Sigmoid colon (tissue), 7 donors: ENCODE measurements at places on chromosomes 3 and 15. TPM values are rescaled to one million over a fixed set of nuclear protein-coding genes. Genes with fewer than 3 reads are reported as not detected.
A peak's percentile ranks its signal among the peaks of the same experiment; 100 is the strongest.

KNG1 gene
- total RNA-seq, result not detected

SLC28A2 gene
- total RNA-seq, result not detected

SPINK8 gene
- not detected for total RNA-seq

MUC20 gene
- total RNA-seq, result 3.3 TPM

NR2E3 gene
- not detected for total RNA-seq

DNA sequence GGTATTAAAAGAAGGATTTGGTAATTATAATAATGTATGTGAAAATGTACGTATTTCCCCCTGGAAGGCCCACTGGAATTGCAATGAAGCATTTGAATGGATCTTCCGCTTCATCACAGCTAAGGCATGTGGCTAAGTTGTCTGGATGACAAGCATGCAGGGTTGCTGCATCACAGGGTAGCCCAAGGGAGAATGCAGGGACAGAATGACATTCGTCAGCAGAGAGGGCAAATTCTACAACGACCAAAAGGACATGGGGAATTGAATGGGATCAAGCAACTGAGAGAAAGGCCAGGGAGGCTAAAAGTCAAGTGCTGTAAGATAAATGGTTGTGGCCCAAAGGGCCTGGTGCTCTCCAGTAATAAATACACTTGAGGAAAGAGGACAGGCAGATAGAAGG, 95.4 kb downstream of the ISL2 start:
- no peaks in the 10 kb centered on the region for H3K27me3 ChIP-seq
- no peak overlapping the region for H3K4me3 ChIP-seq
- H3K36me3 ChIP-seq, result no peaks in the 10 kb centered on the region
- H3K27ac ChIP-seq, result no peak overlapping the region

GRCh38 chr3:124033360-124034015, 41.6 kb upstream of the ROPN1 start:
- H3K36me3 ChIP-seq, result no peaks in the 10 kb centered on the region
- H3K27me3 ChIP-seq, result peaks cover 18% of the 10 kb centered on the region
- DNase-seq, result peak; percentile 62

DNA sequence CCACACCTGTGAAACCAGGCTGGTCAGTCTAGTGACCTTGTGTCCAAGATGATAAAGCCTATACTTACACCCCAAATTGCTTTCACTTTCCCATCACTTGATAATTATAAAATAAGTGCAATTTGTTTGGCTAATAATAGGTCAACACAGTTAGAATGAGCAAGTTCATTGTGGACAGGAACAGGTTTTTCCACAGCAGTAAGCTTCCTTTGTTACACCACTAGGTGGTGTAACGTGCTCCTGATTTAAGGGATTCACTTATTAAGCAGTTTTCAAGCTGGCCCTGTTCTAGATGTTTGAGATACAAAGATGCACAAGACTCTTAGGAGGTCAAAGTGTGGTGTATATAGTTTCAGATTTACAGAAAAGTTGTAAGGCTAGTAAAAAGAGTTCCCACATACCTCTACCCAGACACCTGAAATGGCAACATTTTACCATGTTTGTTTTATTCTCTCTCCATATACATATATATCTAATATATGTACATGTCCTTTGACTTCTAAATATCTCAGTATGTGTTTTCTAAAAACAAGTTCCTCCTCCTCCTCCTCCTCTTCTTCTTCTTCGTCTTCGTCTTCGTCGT, 6.8 kb upstream of the MFSD1 start:
- no peaks in the 10 kb centered on the region for H3K36me3 ChIP-seq
- no peak overlapping the region for H3K4me3 ChIP-seq
- peaks cover 3% of the 10 kb centered on the region for H3K4me1 ChIP-seq
- H3K27me3 ChIP-seq, result no peaks in the 10 kb centered on the region
- no peak for DNase-seq

GRCh38 chr3:134809427-134810051, 14.5 kb downstream of the EPHB1 start:
- no peak for DNase-seq
- H3K27me3 ChIP-seq, result no peaks in the 10 kb centered on the region
- H3K4me1 ChIP-seq, result no peaks in the 10 kb centered on the region
- H3K27ac ChIP-seq, result no peak overlapping the region
- H3K4me3 ChIP-seq, result no peak overlapping the region
- no peaks in the 10 kb centered on the region for H3K36me3 ChIP-seq

DNA sequence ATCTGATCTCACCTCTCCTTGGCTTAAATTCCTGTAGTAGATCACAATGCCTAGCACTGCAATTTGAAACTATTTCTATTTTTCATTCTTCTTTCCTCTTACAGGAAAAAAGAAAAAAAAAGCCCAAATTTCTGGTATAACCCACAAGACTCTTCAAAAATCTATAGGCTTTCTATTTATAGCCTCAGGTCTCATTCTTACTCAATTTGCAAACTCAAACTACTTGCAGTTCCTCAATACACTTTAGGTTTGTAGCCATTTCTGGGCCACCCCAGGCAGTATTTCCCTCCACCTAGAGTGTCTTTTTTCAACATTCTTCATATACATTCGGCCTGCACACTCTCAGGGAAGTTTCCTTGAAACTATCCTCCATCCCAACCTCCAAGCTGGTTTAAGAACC, 169.0 kb downstream of the TBC1D5 start:
- H3K4me3 ChIP-seq, result no peak overlapping the region
- H3K36me3 ChIP-seq, result no peaks in the 10 kb centered on the region
- H3K27ac ChIP-seq, result no peak overlapping the region
- H3K27me3 ChIP-seq, result no peaks in the 10 kb centered on the region
- H3K4me1 ChIP-seq, result peaks cover 4% of the 10 kb centered on the region
- DNase-seq, result no peak

- no peaks in the 10 kb centered on the region for H3K36me3 ChIP-seq
- no peaks in the 10 kb centered on the region for H3K4me1 ChIP-seq
- H3K27me3 ChIP-seq, result no peaks in the 10 kb centered on the region
- H3K27ac ChIP-seq, result no peak overlapping the region
Observed at GRCh38 chr3:40869013-40869412, 330.3 kb upstream of the CTNNB1 start.

DNA sequence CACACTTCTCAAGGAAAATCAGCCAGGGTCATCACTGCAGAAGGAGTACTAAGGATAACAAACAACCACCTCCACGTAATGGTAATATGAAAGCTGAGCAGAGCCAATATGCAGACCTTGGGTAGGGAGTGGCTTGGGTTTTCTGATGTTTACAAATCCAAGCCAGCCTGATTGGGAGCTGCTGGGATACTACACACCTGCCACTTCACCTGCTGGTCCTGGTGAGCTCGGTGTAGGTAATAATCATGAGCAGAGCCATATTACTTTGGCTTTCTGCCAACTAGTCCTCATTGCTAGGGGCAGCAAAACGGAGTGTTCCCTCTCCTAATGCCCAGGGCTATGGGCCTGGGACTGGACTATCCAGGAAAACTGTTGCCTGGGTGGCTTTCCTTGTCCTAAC, 433.5 kb upstream of the PPP2R3A start:
- H3K4me3 ChIP-seq, result no peak overlapping the region
- no peak overlapping the region for H3K27ac ChIP-seq
- no peak for DNase-seq
- no peaks in the 10 kb centered on the region for H3K4me1 ChIP-seq
- no peaks in the 10 kb centered on the region for H3K36me3 ChIP-seq
- no peaks in the 10 kb centered on the region for H3K27me3 ChIP-seq

DNA sequence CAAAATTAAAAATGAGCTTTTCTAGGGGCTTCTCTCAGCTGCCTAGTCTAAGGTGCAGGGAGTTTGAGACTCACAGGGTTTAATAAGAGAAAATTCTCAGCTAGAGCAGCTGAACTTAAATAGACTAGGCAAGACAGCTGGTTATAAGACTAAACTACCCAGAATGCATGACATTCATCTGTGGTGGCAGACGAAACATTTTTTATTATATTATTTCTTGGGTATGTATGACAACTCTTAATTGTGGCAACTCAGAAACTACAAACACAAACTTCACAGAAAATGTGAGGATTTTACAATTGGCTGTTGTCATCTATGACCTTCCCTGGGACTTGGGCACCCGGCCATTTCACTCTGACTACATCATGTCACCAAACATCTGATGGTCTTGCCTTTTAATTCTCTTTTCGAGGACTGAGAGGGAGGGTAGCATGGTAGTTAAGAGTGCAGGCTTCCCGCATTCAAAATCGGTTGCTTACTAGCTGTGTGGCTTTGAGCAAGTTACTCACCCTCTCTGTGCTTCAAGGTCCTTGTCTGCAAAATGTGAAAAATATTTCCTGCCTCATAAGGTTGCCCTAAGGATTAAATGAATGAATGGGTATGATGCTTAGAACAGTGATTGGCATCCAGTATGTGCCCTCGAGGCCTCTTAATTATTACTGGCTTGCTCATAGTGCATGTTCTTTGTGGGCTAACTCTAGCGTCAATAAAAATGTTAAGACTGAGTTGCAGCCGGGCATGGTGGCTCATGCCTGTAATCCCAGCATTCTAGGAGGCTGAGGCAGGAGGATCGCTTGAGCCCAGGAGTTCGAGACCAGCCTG, 984 bp downstream of the CCR5 start:
- no peaks in the 10 kb centered on the region for H3K4me1 ChIP-seq
- no peak overlapping the region for H3K27ac ChIP-seq
- no peak for DNase-seq
- H3K36me3 ChIP-seq, result no peaks in the 10 kb centered on the region
- H3K4me3 ChIP-seq, result no peak overlapping the region

DNA sequence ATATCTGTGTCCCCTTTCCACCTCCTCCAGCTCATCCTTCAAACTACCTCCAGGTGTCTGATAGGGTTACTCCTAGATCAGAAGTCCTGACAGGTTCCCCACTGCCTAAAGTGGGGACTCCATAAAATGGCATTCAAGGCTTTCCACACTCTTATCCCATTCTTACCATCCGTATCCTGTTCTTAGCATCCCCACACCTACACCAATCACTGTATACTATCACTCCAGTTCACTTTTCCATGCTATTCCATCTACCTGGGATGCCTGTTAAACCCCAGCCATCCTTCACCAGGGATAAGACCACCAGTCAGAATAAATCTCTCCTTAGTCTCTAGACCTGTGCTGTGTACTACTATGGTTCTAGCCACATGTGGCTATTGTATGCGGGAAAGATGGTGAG, 19.1 kb downstream of the SSR3 start:
- peaks cover 88% of the 10 kb centered on the region for H3K4me1 ChIP-seq
- H3K4me3 ChIP-seq, result no peak overlapping the region
- H3K27me3 ChIP-seq, result no peaks in the 10 kb centered on the region
- no peak for DNase-seq
- H3K27ac ChIP-seq, result peak overlapping the region; percentile 85
- no peaks in the 10 kb centered on the region for H3K36me3 ChIP-seq

DNA sequence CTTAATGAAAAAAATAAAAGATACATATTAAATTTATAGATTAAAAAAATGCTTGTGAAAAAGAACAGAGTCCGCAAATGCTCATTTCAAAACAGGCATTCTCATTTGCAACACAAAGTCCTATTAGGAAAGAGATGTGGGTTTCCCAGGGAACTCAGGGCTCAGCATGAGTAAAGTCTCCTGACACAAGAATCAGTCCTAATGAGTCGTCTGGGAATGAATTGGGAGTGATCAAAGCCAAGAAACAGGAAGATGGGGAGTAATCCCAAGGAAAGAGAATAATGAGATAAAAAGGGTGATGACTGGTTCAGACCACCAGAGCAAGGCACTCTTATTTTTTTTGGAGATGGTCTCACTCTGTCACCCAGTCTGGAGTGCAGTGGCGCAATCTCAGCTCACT, 443.7 kb downstream of the NR2F2 start:
- no peak overlapping the region for H3K4me3 ChIP-seq
- no peak for DNase-seq
- H3K4me1 ChIP-seq, result no peaks in the 10 kb centered on the region

DNA sequence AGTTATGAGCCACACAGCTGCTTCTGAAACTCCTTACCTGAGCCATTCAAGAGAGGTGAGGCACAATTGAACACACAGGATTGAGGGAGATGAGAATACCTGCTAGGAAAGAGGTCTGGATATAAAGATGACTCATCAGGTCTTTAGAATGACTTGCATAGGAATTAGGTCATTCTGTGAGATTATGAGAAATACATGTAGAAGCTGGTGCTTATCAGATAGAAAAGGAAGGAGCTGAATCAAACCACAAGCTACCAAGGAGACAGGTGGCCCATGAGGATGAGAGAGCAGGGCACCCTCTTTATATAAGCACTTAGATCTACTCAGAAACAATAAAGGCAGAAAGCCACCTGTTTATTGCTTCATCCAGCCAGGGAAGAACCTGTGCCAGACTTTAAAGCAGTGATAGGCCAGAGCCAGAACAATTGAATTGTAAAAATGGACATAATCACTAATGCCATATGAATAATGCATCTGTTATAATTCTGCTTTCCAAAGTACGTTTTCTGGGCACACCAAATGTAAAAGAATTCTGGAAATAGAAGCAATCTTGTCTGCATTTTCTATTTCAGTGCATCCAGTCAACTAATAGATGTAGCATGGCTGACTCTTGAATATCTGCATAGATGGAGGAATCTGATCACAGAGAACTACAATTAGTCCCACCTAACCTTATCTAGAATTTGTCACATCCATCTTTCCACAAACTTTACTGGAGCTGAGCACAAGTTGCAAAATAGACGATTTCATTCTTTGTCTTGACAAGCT, 74.9 kb downstream of the PIK3R4 start:
- no peaks in the 10 kb centered on the region for H3K27me3 ChIP-seq
- no peak overlapping the region for H3K27ac ChIP-seq
- peaks cover 6% of the 10 kb centered on the region for H3K36me3 ChIP-seq
- no peak for DNase-seq

DNA sequence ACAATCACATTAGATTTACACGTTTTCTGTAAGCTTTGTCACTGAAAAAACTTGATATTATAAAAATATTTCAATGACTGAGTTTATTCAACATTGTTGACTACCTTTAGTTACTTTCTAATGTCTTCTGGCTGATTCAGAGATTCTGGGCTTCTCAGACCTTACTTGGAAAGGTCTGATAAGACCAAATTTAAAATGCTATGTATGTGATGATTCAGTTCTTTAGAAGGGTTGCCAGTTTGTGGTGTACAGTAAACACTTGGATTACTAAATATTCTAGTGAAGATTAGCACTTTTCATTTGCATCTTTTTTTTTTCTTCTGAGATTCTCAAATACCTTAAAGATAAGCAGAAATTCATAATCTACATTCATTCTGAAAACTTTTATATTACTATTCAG, 49.8 kb downstream of the SGO1 start:
- H3K27ac ChIP-seq, result no peak overlapping the region
- DNase-seq, result no peak
- H3K36me3 ChIP-seq, result no peaks in the 10 kb centered on the region
- no peaks in the 10 kb centered on the region for H3K27me3 ChIP-seq

DNA sequence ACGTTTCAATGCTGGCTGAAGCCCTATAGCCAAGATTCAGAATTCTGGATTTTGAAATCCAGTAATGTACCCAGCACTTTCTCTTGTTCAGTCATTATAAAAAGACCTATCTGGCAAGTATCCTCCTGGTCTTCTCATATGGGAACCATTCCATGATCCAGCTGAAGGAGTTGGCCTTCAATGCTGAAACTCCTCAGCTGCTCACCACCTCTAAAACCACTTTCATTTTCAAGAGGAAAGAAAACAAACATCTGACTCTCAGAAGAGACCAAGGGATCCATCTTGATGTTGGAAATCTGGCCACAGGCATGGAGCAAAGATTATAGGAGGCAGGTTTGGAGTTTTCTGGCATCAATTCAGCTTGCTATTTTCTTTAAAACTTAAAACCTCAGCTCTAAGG, 235.4 kb downstream of the FMN1 start:
- H3K4me3 ChIP-seq, result no peak overlapping the region
- no peaks in the 10 kb centered on the region for H3K36me3 ChIP-seq
- H3K27ac ChIP-seq, result peak overlapping the region; percentile 54
- no peaks in the 10 kb centered on the region for H3K27me3 ChIP-seq

- H3K27me3 ChIP-seq, result no peaks in the 10 kb centered on the region
- peaks cover 5% of the 10 kb centered on the region for H3K4me1 ChIP-seq
- H3K27ac ChIP-seq, result no peak overlapping the region
- H3K4me3 ChIP-seq, result no peak overlapping the region
Observed at GRCh38 chr15:38066612-38067011, 132.2 kb downstream of the TMCO5A start.
